ENCODE measurements at places on chromosomes 3 and 15.

DNA sequence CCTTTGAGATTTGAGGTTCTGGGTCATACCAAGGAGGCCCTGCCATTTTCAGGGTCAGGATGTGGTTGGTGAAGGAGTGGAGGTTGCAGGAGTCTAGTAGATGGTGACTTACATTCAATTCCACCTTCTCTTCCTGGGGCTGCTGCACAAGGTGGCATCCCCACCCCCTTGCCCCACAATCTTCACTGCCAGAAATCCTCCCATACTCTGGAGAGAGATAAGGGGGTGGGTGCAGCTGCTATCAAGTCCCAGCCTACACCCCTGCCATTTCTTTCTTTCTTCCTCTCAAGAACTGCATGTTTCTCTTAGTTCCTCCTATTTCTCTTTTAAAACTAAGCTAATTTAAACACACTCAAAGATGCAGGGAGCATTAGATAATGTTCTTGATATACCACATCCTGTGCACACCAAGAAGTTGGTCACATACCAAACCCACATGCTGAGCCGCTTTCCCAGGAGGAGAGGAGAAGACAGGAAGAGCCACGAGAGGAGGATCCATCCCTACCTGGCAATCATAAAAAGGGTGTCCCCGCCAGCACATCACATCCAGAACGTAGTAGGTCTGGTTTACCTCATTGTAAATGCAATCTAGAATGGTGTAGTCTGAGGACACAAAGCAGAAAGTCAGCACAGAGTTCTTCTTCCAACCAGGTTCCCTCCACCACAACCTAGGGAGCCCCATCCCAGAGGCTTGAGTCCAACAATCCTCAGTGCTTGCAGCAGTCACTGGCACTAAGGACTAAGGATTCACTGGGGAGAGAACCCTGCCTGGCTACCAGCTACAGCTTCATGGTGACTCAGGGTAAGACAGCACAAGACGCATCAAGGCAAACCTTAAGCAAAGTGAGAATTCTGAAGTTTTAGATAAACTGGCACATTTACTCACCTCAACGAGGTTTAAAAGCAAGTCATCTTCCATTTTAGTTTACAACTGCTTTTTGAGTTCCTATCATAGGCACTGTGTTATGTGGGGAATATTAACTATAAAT, 18.5 kb downstream of the SNUPN start:
- no peak for DNase-seq

DNA sequence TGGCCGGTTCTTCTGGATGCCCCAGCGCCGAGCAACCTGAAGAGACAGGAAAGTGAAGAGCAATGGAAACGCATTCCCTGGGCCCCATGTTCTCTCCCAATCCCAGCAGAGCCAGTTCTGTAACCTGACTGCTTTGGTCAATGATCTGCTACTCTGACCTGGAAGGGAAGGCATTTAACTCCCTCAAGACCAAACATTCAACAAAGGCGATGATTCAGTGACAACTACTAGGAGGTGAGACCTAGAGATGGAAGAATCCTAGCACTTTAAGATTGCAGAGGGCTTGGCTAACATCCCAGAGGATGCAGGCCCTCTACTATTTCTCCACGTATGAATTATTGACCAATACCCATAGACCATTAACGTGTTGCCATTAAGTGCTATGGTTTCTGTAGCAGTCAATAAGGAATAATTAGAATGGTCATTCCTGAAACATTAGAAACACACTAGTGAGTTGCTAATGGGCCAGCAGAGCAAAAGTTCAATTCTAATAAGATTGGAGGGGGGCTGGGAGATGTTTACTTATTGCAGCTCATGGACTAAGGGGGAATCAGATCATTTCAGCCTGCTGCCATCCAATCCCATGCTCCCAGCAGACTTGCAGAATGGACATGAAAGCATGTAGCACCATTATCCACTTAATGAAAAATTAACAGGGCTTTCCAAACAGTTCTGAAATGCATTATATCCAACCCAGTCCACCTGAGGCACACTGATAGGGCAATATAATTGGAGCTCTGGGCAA, 56.6 kb downstream of the ETV5 start:
- DNase-seq: no peak

DNA sequence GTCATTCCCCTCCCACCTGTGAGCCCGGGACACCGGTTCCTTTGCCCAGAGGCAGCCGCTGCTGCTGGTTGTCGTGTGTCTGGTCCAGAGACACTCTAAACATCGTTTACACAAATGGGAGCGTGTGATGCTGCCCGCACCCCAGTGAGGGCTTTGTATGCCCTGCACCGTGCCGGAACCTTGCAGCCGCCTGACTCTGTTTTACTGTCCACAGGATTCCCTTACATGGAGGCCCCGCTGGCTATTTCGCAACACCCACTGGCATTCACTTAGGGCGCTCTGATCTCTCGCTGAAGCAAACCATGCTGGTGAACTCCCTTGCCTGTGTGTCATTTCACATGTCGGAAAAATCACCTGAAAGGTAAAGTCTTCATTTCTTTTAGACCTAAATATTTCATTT, 100.8 kb upstream of the SLC6A6 start:
- no peak for DNase-seq

GRCh38 chr3:129211772-129212171, 28.1 kb upstream of the CNBP start:
- DNase-seq: peak; percentile 41

- DNase-seq: no peak
Observed at GRCh38 chr3:124115956-124116355, 124.0 kb upstream of the ROPN1 start.

GRCh38 chr3:106830334-106830733, 546.9 kb upstream of the CCDC54 start:
- DNase-seq: no peak

DNA sequence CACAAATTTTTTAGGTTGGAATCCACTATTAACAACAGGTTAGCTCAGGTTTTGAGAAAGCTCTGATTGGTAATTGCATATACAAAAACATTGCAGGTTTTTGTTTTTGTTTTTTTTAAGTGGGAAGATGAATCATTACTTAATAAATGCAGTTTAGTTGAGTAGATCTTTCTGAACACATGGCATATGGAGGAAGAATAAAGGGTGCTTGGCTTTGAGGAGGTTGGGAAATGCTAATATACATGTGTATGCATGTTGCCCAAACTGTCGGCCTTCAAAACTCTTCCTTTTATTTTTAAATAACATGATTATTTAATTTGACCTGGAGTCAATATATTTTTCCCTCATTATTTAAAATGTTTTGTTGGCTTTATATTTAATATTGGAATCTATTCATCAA, 32.8 kb downstream of the ZBTB38 start:
- DNase-seq: no peak

DNA sequence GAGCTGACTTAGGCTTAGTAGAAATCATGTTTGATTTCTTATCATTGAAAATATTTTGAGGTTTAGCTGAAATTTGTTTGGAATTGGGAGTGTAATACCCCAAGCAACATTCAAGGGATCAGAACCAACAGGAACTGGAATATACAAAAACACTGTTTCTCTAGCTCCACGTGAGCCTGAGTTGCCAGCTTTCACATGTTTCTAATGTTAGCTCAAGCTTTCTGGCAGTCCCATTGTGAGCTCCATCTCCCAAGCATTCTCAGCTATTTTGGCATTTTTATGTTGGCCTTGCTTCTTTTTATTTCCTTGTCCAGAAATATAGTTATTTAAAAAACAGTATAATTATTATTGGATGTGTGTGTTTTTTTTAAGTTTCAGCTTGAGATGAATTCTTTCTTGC, 427.1 kb upstream of the DPH6 start:
- DNase-seq: no peak

- no peak for DNase-seq
Observed at GRCh38 chr3:7447197-7447769, 586.4 kb downstream of the GRM7 start.

- no peak for DNase-seq
Observed at GRCh38 chr15:76972389-76973361, 22.3 kb upstream of the PSTPIP1 start.

DNA sequence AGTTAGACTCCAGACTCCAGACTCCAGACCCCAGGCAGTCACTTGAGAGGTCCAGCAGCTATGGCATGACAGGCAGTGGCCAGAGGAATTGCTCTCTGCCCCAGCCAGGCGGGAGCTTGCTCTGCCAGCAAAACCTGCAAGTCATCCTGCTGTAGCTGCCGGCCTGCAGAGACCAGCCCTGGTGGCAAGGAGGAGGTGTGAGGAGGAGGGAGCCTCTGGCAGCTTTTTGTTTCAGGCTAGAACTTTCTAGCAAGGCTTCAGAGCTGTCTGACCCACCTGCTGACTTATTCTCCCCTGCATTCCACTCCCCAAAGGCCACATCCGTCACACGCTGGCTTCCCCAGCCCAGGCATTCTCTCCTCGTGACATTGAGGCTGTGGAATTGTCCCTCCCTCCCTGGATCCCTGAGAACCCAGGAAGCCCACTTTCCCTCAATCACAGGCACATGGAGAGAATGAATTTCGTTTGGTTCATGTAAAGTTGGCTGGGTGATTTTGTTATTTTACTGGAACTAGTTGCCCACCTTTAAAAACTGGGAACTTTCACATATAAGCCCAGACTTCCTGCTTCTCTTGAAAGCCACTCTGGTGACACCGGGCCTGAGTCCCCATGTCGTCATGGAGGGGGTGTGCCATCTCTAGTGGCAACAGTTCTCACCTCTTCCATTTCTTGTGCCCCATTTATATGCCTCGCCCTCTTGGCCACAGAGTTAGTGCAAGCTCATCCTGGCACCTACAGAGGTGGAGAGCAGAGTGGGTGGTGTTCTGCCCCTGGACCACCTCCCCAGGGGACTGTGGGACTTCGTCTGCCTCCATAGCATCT, 82.7 kb downstream of the ABHD5 start:
- no peak for DNase-seq

- no peak for DNase-seq
Observed at GRCh38 chr3:140950144-140950543, 8.5 kb downstream of the SLC25A36 start.

- peak; percentile 35 for DNase-seq
Observed at GRCh38 chr15:85479071-85479647, 98.8 kb downstream of the AKAP13 start.

DNA sequence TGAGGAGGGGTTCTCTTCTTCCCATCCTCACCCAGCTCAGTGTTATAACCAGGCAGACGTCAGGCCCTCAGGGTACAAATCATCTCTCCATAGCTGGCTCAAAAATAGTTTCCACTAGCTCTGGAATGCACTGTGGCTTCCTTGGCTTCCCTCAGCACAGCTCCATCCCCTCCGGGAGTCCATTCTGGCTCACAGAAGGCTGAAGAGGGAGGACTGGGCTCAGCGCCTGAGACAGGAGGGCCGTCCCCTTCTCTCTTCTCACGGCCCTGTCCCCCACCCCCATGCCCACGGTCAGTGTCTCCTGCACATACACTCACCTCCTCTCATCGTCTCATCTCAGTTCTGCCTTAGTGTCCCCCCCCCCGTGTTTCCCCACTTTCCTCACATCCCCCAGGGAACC, 50.1 kb downstream of the UMPS start:
- DNase-seq: peak; percentile 44

DNA sequence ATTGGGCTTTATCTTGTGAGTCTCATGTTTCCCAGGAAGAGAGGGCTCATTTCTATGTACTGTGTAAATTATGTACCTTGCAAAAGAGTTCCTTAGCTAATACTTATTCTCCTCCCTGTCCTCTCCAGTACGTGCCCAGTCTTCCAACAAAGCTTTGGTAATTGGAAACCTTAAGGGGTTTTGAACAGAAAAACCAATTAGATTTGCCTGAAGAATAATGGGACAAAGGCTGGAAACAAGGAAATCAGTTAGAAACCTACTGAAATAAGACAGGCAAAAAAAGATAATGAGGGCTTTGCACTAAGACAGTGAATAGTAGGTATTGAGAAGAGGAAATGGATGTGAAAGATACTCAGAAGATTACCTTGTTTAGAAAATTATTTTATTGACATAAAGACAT, 82.5 kb downstream of the SPRED1 start:
- no peak for DNase-seq

DNA sequence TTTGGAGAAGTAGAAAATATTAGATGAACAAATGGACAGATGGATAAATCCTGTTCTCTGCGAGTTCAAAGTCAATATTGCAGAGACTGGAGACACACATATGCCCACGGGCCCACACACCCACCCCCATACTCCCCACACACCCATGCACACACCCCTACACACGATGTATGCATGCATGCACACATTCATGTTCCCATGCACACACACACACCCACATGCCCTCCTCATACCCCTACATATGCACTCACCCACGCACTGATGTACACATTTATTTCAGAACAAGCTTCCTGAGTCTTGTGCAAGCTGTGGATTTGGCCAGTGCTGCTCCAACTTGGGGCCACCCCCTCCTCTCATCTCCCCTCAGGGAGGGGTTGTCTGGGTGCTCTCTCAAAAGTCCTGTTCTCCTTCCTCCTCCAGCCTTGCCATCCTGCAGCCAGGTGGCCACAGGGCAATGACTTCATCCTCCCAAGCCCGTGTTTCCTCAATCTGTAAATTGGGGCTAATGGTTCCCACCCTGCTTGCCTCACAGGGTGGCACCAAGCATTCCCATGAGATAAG, 16.4 kb downstream of the MAPKAPK3 start:
- no peak for DNase-seq

DNA sequence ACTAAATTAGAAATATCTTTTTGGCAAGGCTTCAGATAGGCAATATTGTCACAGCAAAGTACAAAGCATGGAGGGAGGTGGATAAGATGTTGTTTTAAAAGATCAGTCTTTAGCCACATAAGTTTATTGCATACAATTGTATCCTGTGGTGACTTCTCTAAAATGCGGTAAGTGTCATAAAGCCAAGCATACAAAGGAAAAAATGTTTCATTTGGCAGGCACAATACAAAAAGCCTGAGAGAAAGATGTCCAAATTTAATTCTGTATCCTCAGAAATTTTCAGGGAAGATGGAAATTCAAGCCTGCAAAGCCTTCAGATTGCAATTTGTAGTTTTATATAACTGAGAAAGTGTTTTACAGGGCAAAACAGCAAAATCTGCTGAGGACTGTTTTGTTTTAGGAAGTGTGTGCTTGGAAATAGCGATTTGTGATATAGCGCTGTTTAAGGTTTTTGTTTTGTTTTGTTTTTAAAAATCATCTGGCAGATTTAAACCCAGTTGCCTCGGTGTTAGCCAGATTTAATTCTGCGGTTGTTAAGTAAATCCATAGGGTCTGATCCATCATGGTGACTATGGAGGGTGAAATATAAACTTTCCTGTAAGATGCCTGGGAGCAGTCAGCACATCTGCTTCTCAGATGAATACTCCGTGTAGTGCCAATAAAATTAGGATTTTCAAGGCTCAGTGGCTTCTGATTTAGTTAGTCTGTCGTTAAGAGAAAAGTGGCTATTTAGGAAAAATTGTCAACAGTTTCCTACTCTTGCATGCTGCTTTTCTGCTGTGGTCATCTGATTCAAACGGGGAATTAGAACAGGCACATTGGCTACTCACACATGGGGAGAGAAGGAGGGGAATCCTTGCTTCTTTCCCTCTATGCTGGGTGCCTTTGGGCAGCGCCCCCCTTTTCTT, 8.0 kb downstream of the KAT2B start:
- no peak for DNase-seq

GRCh38 chr3:12462159-12462947, 21.9 kb upstream of the TSEN2 start:
- no peak for DNase-seq

DNA sequence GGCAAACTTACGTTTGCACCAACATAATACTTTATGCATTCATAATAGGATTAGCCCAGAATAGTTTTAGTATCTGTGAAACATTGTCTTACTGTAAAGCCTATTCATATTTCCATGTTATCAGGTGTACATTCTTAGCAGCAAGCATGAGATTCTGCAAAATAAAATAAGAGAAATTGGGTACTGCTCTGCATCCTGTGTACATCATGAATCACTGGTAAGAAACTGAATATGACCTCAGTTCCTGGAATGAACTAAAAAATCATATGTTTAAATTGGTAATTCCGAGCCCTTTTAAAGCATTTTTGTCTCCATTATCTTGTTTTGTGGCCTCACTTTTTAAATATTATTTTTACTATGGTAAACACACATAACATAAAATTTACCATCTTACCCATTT, 605.1 kb downstream of the ROBO1 start:
- no peak for DNase-seq
